ENCODE measurements at places on chromosomes 5 and 9. TPM values are rescaled to one million over a fixed set of nuclear protein-coding genes. Genes with fewer than 3 reads are reported as not detected.

ASPN gene
- total RNA-seq = 5.3 TPM

SSBP2 gene
- total RNA-seq = 138 TPM

TTF1 gene
- total RNA-seq = 14.5 TPM

ERAP2 gene
- 12.0 TPM for total RNA-seq

GBGT1 gene
- total RNA-seq = 18.0 TPM

FBXO4 gene
- total RNA-seq = 9.6 TPM

GGTA1 gene
- 8.7 TPM for total RNA-seq

NR5A1 gene
- not detected for total RNA-seq

PAIP1 gene
- total RNA-seq = 96.2 TPM

CARTPT gene
- 8.8 TPM for total RNA-seq

TAF11L10 gene
- total RNA-seq = not detected

KCNV2 gene
- total RNA-seq = not detected

CLPTM1L gene
- 131 TPM for total RNA-seq

OBP2B gene
- not detected for total RNA-seq

CTSV gene
- 0.93 TPM for total RNA-seq

PCDHB14 gene
- total RNA-seq = 5.6 TPM

FGF18 gene
- 2.1 TPM for total RNA-seq

RNF180 gene
- 25.7 TPM for total RNA-seq

ARRDC1 gene
- 25.1 TPM for total RNA-seq

LHX6 gene
- 2.2 TPM for total RNA-seq

LHFPL2 gene
- total RNA-seq = 44.2 TPM

BSPRY gene
- 0.16 TPM for total RNA-seq

PCDHB15 gene
- total RNA-seq = 6.6 TPM

SPINK5 gene
- total RNA-seq = 0.94 TPM

FREM1 gene
- 3.6 TPM for total RNA-seq

GDA gene
- total RNA-seq = not detected

SPATA31D4 gene
- not detected for total RNA-seq

PCSK1 gene
- total RNA-seq = 1.6 TPM

LCNL1 gene
- total RNA-seq = 0.40 TPM

AGXT2 gene
- not detected for total RNA-seq

SLC28A3 gene
- total RNA-seq = not detected

TEK gene
- 25.3 TPM for total RNA-seq

DMRT2 gene
- total RNA-seq = 0.62 TPM

DMGDH gene
- 7.2 TPM for total RNA-seq

EFCAB9 gene
- not detected for total RNA-seq

TMEM171 gene
- total RNA-seq = 0.84 TPM

SPINK7 gene
- total RNA-seq = 9.6 TPM

MCC gene
- 28.7 TPM for total RNA-seq

ZDHHC11 gene
- total RNA-seq = 2.3 TPM

TMEM252 gene
- not detected for total RNA-seq

SCGB3A2 gene
- total RNA-seq = not detected

MYO10 gene
- 5.9 TPM for total RNA-seq

SNCAIP gene
- 1.1 TPM for total RNA-seq

HRH2 gene
- 6.1 TPM for total RNA-seq

RUSC2 gene
- 63.5 TPM for total RNA-seq

PCDHA8 gene
- not detected for total RNA-seq

SRA1 gene
- total RNA-seq = 25.3 TPM

CCL28 gene
- total RNA-seq = 8.6 TPM

AK8 gene
- 0.31 TPM for total RNA-seq

FAM78A gene
- 2.7 TPM for total RNA-seq

INSL4 gene
- total RNA-seq = not detected

GABRA1 gene
- 3.1 TPM for total RNA-seq
